ENCODE measurements at places on chromosomes 7 and 10. TPM values are rescaled to one million over a fixed set of nuclear protein-coding genes. Genes with fewer than 3 reads are reported as not detected.

HOXA13 gene
- total RNA-seq: not detected

EIF5AL1 gene
- total RNA-seq: 0.13 TPM

OR9A2 gene
- not detected for total RNA-seq

SLC26A3 gene
- total RNA-seq: not detected

FAM237B gene
- total RNA-seq: not detected

SMURF1 gene
- 33.0 TPM for total RNA-seq

CTAGE4 gene
- 0.36 TPM for total RNA-seq

SYT15 gene
- 0.17 TPM for total RNA-seq

RBP4 gene
- total RNA-seq: 0.59 TPM

AKR1C1 gene
- 79.3 TPM for total RNA-seq

CFAP70 gene
- 1.2 TPM for total RNA-seq

TFEC gene
- total RNA-seq: 0.13 TPM

Measured in smooth muscle cell of the pulmonary artery (primary cell).